ENCODE measurements at places on chromosomes 7 and 10.

GRCh38 chr10:50431791-50432190, 180.5 kb upstream of the ASAH2 start:
- DNase-seq, result no peak

DNA sequence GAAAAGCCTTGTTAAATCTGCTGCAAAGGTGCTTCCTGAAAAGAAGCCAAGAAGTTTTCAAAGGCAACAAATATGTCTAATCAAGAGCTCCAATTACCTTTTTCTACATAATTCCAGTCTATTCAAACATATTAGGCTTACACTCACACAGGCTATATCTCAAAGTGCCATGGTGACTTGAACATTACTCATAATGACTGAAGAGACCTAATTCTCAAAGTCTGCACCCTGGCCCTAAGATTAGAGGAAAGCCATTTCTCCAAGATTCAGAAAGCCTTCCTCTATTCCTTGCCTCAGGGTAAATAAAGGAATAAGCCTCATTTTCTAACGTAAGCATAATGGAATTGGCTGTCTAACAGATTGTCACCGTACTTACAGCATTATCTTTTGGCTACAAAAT, 78.3 kb upstream of the THSD7A start:
- no peak for DNase-seq

GRCh38 chr10:970311-971149, 17.7 kb upstream of the GTPBP4 start:
- no peak for DNase-seq

DNA sequence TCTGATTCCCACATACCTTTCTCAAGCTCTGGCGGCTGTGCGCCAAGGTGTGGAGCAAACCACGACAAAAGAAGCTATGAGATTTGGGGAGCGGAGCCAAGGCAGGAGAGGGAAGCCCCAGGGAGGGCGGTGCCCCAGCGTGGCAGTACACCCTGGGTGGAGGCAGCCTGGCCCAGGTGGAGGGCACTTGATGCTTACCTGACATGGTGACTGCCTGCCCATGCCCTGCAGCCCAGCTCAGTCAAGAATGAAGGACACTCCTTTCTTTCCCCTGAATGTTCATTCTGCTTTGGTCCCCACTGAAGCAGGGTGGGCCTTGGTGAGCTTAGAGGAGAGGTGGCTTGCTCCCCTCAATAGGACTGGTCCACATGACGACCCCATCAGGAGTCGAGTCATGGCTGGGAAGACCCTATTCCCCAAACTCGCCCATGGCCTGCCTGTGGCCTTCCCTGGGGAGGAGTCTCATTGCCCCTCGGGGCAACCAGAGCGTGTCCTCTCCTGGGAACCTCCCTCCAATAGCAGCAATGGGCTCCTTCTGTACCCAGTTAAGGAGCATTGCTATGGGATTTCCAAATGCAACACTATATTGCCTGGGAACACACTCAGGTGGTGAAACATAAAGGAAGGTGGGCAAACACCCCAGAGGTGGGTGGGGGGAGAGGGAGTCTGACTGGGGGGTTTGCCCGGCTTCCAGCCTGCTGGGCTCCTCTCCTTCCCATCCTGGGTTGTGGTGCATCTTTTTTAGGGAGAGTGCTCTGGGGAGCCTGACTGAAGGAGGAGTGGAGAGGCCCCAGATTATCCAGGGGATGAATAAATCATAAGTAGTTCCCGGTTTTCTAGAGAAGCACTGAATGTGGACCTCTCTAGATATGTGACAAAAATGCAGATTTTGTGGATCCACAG, 22.7 kb downstream of the RAMP3 start:
- no peak for DNase-seq

DNA sequence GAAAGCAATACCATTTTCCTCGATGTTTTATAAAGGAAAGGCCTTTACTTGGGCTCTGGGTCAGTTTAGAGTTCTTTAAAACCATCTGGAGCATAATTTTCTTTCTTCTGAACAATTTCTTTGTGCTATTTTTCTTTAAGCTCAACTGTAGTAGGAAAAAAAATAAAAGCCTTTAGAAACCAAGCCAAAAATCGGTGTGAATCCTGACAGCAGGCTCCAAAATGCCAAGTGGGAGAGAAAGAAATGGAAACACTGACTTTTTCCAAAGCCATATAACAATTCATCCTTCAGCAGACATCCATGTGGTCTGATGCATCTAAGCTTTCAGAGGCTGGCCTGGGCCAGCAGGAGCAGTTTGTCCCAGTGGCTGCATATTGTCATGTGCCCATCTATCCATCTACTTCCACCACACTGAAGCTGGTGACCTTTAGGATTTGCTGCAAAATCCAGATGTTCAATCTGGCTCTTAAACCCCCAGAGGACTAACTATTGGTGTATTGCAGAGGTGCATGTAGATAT, 23.0 kb upstream of the ITPRID1 start:
- DNase-seq, result no peak

DNA sequence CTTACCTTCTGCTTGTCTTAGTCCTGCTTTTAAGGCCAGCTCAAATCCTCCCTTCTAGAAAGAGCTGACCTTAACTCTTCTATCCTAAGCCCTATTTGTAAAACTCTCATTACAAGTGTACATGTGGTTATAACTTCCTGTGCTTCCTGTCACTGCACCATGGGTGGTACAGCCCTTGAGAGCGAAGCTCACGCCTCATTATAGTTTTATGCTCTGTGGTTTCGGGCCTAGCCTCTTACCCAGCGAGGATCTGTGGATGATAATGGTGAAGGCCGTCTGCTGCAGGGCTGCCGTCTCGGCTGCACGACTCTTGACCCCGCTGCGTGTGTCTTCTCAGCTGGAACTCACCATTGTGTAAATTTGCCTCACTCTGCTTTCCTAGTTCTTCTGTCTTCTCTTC, 74.6 kb downstream of the CUL1 start:
- DNase-seq, result no peak

- no peak for DNase-seq
Observed at GRCh38 chr7:38190011-38190410, 12.0 kb downstream of the STARD3NL start.

DNA sequence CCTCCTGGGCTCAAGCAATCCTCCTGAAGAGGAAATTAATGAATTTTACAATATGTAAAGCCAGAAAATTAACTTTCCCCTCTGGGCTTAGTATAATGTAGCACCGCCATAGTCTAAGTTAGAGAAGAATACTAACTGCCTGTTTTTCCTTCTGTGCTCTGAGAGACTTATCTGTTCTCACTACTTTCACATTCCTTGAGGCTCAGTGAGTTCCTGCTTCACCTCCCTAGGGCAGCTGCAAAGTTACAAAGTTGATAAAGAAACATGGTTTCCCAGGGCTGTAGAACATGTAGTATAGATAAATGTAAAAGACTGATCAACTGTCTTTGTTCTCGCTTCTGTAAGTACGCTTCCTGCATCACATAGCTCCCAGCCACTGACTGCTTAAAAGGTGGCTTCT, 16.0 kb upstream of the OLAH start:
- no peak for DNase-seq

- no peak for DNase-seq
Observed at GRCh38 chr7:132221356-132221755, 354.9 kb downstream of the PLXNA4 start.

Measured in HS-5 (cell line).